ENCODE measurements at places on chromosomes 6 and 20.

- DNase-seq: no peak
Observed at GRCh38 chr6:56808871-56809359, 146.0 kb upstream of the BEND6 start.

GRCh38 chr6:136404627-136405419 is 115.2 kb upstream of the BCLAF1 start:
- no peak for DNase-seq

- no peak for DNase-seq
Observed at GRCh38 chr6:14638435-14638905, 520.9 kb downstream of the CD83 start.

DNA sequence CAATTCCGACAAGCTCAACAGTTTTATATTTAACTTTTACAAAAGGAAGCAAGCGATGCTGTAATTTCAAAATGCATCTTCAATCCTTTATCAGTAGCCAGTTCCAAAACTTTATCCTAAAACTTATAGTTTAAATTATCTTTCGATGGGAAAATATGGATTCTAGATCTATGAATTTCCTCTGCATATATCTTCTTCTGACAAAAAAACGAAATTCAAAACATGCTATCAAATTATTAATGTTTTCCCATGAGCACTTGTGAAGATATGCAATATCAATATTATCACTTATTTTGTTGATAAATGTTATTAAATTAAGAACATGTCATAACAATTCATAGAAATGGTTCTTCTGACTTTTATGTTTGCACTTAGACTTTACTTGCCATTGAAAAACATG is 2.3 kb downstream of the NCR2 start:
- DNase-seq: no peak

GRCh38 chr6:76222189-76222588 is 149.7 kb upstream of the IMPG1 start:
- no peak for DNase-seq

- DNase-seq: no peak
Observed at GRCh38 chr6:13188306-13188705, 140.0 kb downstream of the TBC1D7 start.

GRCh38 chr6:33947047-33947446 is 143.2 kb upstream of the MLN start:
- DNase-seq: no peak

GRCh38 chr6:33839399-33840047 is 35.7 kb upstream of the MLN start:
- DNase-seq: no peak
